ENCODE measurements at places on chromosomes 12 and 14.

DNA sequence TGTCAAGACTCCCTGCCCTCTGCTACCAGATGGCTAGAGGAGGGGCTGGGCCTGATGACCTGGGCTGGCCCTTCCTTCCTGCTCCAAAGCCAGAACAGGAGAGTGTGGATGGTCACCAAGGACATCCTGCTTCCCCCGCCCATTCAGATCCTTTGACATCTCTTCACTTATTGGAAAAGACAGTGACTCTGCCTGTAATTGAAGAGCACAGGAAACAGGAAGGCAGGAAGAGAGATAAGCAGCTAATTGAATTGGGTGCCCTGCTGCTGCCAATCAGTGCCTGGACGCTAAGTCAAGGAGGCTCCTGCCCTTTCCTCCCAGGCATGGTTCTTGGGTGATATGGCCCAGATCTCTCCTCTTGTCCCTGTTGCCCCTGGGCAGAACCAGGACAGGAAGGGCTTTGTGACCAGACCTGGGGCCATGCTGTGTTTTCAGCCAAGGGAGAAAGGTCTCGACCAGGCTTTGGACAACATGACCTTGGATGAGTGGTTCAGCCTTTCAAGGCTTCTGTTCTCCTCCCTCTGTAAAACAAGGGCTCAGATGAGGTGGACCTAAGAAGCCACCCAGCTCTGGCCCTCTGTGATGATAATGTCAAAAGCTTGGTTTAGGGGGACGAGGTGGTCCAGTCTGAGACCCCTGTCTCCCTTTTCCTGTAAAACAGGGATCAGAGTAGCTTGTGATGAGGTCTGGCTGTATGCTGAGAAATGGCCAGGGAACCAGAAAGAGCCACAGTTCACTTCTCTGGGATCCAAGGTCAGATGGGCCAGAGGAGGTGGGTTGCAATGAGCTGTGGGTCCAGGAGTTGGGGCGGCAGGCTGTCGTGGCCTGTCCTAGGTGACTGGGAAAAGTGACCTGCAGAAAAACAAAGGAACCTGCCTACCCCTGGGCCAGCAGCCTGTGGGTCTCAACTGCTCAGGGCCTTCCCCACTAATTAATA, 38.8 kb downstream of the FAM222A start:
- peak; percentile 3 for DNase-seq

DNA sequence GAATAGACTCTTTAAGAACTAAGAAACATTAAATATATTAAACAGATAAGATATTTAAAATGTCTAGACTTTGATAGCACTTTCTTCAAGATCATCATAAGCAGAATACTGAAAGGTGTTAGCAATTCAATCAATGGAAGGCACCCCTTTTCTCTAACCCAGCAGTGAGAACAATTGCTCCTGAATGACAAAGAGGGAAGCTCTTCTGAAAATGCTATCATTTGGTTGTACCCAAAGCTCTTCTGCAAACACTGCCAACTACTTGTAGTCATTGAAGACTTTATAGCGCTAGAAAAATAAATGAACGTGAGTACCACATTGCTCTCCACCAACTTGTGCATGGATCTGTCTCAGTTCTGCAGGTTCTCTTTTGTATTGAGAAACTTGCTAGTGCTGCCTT, 62.2 kb upstream of the LMO3 start:
- no peak for DNase-seq

- DNase-seq: peak; percentile 37
Measured at GRCh38 chr12:122840580-122841513, 5.6 kb downstream of the HIP1R start.

DNA sequence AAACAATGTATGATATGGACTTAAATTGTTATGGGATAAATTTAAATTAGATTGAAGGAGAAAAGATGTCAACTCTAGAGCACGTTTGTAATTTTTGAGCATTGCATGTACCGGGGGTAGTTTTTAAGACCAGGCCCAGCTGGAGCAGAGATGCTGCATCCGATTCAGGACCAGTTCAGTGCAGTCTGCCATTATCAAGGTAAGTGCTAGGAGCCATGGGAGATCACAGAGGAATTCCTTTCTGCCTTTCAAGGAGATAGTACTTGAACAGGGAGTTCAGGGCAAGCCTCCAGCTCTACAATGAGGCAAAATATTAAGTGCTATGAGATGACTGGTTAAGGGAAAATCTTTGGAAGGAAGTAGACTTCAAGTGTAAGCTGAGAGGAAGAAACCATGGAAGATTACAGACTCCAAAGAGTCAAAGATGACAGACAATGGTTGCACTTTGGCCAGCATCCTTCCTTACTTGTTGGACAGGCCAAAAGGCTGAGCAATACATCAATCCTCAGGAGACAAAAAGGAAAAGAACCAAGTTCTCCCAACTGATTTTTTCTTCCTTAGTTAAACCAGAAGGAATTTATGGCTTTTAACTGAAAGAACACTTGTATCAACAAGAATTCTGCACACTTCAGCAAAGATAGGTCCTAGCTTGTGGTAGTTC, 113.2 kb upstream of the HIF1A start:
- no peak for DNase-seq

DNA sequence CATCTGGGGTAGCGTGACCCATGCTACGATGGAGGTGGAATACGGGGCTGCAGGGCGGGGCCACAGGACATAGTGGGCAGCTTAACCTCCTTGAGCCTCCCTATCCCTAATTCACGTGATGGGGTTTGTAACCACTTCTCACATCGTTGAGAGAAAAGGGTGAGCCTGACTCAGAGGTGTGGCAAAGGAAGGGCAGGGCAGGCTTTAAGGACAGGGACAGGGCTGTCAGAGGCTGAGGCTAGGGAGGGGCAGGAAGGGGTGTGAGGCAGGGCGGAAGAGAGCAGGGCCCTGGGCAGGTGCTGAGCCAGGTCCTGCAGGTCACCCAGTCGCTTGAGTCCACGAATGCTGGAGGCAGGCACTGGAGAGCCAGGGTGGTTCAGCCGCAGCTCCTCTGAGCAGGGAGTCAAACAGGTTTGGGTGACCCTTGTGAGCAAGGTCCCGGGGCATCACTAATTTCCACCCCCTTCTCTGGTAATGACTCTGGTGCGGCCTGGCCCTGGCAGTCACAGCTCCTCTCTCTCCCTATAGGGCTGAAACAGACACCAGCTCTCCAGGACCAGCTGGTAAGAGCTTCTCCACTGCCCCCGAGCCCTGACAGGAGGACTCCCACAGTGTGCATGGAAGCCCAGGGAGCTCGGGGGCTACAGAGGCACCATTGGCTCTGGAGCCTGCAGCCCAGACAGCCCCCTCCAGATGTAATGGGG, 7.5 kb upstream of the AQP2 start:
- no peak for DNase-seq

DNA sequence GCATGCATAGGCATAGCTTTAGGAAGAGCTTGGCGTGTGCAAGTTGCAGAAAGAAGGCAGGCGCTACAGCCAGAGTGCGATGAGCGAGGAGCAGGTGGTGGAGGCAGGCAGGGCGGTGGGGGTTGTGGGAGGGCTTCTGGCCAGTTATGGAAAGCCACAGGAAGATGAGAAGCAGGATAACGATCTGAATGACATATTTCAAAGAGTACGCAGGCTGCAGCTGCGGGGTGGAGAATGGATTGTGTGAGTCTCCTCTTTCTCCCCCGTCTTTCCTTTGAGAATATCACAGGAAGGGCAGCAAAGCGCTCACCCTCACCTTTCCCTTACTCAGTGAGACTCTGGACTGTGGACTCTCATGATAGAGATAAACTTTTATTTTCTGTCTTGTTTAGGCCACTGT, 48.7 kb upstream of the PLXNC1 start:
- no peak for DNase-seq

DNA sequence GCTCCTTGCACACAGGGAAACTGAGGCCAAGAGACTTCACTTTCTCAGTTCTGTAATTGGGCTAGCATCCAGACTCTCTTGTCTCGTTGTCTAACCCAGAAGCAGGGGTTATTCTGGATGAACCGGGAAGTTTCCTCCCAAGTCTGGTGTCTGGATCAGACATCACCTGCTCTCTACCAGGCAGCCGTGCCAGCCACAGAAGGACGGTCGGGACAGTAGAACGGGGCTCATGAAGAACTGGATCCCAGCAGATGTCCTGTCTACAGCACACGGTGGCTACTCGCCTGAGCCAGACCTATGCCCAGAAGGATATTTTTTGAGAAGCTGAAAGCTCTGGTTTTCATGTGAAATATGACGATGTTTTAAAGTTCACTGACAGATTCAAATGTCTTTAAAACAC, 19.1 kb upstream of the FZD10 start:
- DNase-seq: no peak

DNA sequence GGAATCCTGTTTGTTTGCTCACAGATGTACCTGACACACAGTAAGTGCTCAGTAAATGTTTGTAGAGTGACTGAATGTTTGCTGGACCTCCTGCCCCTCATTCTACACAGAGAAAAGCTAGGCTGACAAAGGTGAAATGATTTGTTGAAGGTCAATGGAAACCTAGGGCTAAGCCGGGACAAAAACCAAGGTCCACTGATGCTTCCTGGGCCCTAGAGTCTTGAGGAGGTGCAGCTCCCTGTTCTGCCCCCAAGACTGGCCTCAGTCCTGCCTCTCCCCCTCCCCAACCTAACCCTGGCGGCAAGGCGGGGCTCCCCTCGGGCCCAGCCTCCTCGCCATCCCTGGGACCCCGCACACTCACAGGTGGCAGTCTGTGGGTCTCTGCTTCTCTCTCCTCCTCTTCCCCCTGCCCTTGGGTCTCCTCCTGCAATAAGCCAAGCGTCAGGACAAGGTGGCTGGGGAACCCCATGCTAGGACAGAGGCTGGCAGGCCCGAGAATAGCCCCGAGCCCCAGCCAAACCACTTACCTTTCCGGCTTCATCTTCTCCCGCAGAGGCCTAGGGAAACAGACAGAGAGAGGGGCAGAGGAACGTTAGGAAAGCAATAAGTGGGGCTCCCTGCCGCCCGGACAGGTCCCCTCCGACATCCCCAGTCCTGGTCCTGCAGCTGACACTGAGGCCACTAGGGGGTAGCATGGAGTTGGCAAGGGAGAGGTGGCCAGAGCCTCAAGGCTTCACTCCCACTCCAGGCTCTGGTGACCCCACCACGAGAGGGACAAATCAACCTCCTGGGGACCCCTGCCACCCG, 9.3 kb downstream of the PGF start:
- peak; percentile 80 for DNase-seq

DNA sequence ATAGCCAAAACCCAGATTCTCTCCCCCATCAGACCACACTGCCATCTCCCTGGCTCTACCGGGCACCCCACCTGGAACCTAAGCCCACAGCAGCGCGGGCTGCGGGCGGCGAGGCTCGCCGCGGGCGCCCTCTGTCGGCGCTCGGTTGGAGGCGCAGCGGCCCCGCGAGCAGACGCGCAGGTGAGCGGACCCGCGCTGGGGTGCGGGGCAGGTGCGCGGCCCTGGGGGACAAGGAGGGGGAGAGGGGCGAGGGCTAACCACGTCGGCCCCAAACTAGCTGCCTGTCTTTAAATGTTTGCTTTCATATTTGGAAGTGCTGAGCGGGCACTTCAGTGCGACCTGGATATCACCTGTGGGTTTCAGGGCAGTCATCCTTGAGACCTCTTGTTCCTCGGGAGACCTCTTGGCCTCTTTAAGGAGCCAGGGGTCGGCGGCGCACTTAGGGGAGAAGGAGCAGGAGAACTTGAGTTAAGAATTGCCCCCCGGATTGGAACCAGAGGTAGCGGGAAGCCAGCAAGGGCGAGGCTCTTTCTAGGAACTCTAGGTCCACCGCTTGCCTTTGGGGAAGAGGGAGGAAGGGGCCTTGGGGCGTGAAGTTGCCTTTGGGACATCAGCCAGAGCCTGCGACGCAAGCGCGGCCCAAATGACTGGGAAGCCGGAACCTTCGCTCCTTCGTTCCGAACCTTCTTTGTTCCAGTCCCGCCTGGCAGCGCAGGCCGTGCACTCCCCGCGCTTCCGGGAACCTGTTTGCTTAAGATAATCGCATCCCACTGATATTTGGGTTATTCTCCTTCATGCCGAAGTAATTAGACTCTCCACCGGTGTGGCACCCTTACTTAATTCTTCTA, 78.7 kb downstream of the NEDD1 start:
- DNase-seq: no peak

DNA sequence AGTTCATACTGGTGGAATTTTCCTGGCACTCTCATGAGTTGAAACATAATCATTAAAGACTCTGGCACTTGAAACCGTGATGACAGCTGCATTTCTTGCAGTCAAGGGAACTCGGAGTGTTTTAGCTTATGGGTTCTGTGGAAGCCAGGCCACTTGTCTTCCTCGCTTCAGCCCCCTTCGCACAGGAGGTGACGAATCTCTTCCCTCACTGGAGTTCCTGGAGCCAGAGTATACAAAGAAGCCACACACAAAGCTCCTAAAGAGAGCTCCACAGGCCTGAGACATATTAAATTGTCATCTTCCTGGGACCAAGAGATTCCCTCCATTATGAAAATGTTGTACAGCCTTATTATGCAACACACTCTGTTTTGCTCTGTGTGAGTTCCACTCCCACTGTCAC, 964.1 kb downstream of the TMEM121 start:
- no peak for DNase-seq

- no peak for DNase-seq
Measured at GRCh38 chr14:95533391-95533821, 1.4 kb upstream of the GLRX5 start.

DNA sequence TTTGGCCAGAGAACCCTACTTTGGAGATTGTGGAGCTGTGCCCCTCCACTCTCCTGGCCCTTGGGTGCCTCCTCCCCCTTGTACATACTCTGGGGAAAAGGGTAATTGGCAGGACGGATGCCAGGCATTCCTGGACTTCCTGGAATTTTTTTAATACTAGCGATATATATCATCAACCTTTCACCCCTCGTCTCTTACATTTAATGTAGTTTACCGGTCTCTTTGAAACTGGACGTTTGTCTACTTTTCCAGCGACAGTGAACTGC, 767 bp upstream of the CRY1 start:
- DNase-seq: no peak

GRCh38 chr12:31521964-31522363, 69.0 kb downstream of the DENND5B start:
- DNase-seq: no peak

GRCh38 chr12:32431025-32431424, 31.7 kb downstream of the FGD4 start:
- DNase-seq: no peak

DNA sequence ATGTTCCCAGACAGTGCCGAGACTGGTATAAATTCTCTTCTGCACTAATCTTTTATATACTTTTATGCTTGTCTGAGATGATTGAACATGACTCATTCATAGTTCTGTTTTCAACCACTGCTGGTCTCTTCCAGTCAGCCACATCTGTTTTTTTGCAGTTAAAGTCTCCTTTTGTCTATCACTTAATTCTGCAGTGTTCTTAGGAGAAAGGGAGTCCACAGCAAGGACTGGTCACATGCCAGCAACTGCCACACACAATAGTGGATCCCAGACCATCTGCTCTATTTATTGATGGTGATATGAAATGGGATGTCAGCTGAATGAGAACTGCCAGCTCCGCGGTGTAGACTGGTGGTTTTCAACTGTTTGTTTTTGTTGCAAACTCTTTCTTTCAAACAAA, 379.8 kb downstream of the MED13L start:
- DNase-seq: no peak

- DNase-seq: no peak
Measured at GRCh38 chr14:45145214-45145613, 9.5 kb downstream of the FANCM start.

GRCh38 chr12:130470969-130471368, 133.3 kb downstream of the PIWIL1 start:
- no peak for DNase-seq
